ENCODE measurements at places on chromosomes 7 and 10.

GRCh38 chr7:27179503-27180430, 5.3 kb downstream of the HOXA11 start:
- no peak for DNase-seq

GRCh38 chr10:128025951-128026350, 100.3 kb downstream of the MKI67 start:
- no peak for DNase-seq

DNA sequence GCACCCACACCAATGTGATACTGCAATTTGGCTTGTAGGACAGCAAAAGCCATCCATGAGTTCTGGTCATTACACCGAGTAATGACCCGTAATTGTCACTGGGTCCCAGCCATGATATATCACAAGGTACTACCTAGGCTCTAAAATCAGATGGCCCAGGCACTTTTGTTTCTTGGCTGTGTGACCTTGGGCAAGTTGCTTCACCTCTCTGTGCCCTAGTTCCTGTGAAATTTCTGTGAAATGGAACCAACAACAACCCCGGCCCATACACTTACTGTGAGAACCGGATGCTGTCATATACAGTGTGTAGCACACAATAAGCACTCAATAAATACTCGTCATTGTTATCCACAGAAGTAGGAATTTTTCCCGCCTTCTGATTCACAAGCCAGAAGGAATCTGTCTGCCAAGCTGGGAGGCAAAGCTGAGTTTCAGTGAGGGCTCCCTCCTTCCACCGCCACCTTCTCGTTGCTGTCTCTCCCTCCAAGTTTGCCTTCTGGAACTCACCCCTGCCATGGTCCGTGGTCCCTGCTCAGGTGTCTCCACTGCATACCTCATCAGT, 6.4 kb upstream of the CYTH3 start:
- no peak for DNase-seq

DNA sequence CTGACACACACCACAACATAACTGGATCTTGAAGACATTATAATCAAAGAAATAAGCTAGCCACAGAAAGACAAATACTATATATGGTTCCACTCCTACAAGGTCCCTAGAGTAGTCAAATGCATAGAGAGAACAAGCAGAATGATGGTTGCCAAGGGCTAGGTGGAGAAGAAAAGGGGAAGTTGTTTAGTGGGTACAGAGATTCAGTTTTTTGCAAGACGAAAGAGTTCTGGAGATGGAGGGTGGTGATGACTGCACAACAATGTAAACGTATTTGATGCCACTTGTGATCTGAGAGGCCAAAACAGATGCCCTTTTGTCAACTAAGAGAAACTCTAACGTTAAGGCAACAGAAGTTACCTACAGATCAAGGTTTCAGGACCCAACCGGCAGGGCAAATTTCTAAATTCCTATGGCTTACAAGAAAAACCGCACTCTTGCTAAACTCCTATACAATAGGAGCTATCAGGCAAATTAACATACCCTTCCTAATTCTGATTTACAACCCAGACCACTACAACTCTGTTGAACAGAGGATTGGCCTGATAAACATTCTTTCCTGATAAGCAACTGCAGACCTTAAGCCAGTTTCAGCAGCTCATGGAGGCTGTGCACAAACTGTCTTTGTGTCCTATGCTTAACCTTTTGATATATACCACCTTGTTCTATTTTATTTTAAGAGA, 69.0 kb downstream of the FAM107B start:
- DNase-seq = no peak

DNA sequence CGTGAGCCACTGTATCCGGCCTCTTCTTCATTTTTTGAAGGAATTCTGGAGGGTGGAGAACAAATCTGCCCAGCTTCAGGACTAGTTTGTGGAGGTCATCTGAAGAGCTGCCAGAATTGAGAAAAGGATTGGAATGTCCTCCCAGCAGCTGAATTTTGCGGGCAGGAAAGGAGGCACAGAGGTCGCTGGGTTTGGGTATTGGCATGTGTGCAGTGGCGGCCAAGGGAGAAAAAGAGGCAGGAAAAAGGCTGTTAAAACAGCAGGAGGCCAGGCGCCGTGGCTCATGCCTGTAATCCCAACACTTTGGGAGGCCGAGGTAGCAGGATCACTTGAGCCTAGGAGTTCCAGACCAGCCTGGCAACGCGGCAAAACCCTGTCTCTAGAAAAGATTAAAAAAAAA, 80.4 kb downstream of the HIP1 start:
- DNase-seq = no peak

DNA sequence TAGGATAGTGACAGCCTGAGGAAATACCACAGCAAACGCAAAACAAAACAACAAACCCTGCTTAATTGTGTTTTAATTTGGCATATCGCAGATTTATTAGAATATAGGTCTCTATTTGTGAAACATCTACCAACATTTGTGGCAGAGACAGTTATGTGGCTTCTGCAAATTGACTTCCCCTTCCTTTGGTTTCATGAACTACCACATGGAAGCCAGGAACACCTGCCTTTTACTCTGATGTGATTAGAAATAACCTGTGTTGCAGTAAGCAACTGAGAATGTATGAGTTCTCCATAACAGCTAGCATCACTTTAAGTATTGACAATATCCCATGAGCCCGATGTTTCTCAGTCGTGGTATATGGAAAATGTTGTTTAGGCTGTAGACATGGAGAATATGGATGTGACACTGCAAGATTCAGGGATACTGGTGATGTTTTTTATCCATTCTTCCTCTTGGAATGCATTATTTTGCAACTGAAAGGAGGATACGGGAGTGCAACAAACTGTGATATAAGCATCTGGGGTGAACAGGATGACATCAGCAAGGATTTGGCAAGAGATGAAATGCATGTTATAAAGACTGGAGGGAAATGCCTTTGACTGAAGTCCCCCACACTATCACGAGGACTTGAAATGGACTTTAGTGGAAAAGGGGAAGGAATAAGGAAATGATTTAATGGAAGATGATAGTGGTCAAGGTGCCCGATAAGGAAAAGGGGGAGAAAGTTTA, 95.9 kb downstream of the CUBN start:
- DNase-seq = no peak

- no peak for DNase-seq
Observed at GRCh38 chr7:134084488-134085144, 42.5 kb upstream of the LRGUK start.

DNA sequence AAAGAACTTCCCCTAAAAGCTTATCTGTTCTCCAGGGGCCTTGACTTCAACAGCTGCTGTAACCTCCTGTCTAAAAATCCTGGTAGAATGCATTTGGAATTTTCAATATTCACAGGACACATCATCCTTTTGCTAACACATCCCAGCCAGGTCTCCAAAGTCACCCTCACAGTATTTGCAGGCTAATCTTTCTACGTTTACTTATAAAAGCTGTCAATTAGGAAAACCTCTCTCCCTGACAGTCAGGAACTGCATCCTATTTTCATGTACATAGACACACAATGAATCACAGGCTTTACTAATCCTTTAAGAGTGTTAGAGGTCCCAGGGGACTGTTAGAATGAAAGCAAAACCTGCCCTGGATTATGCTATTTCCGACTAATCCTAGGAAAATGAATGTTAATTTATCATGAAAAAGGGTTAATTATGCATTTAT, 102.2 kb downstream of the GFRA1 start:
- DNase-seq = no peak

DNA sequence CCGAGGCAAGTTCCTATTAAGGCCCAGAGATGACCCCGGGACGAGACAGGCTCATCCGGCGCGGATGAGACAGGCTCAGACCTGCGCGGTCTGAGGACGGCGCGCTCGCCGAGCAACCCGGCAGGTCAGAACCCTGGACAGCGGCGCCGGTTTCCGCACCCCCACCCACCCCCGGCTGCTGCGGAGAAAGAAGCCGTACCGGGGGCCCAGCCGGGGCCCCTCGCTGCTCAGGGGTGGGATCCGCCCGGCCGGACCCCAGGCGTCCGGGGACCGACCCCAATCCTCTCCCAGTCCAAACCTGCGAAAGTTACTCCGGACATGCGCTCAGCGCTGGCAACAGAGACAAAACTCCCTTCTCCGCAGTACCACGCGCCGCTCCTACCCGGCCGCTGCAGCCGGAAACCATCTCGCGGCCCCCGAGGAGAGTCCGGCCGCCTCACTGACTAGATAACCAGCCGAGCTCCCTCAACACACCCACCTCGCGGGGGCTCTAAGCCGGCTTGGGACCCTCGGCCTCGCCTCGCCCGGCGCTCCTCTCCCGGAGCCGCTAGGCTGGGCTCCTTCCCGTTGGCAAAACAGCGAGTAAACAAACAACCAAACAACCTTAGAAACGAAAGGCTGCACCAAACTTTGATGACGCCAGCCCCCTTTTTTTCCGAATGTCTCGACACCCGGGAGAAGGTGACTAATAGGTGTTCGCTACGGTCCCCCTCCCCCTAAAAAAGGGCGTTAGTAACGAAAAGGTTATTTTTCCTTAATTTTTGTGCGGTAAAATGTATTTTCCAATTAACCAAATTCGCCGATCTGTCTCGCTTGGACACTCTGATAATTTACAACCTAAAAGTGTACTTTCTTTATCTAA, 2.3 kb upstream of the DRGX start:
- DNase-seq = peak; percentile 19

DNA sequence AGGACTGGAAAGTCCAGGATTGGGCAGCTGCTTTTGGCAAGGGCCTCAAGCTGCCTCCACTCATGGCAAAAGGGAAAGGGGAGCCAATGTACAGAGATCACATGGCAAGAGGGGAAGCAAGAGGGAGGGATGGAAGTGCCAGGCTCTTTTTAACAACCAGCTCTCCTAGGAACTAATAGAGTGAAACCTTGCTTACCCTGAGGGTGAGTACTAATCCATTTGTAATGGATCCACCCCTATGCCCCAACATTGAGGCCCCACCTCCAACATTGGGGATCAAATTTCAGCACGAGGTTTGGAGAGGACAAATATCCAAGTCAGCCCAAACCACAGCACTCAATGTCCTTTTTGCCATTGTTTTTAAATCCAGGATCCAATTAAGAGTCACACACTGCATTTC, 12.5 kb downstream of the HABP2 start:
- no peak for DNase-seq

DNA sequence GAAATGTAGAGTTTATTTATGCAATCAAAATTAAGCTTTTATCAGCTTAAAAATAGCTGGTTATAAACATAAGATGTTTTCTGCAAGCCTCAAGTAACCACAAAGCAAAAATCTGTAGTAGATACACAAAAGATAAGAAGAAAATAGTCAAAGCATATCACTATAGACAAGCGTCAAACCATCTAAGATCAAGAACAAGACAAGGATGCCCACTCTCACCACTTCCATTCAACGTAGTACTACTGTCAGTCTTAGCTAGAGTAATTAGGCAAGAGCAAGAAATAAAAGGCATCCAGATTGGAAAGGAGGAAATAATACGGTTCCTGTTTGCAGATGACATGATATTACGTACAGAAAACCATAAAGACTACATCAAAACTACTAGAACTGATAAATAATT, 17.5 kb upstream of the CYP2E1 start:
- DNase-seq = no peak

GRCh38 chr7:116780521-116780920, 81.9 kb upstream of the CAPZA2 start:
- no peak for DNase-seq

DNA sequence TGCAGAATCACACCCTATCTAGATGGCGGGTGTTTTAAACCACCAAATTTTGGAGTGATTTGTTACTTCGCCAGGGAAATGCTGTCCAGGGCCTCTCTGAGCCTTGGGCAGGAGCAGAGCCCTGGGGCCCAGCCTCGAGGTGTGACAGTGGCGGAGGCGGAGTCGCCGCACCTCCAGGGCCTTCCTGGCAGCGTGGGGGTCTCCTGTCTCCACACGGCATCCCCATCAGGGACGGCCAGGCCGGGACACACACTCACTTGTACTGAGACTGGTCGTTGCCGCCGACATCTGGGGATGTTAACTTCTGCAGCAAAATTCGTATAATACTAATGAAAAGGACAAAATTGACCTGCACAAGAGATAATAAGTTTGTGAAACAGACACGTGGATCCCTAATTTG, 110.7 kb downstream of the VIPR2 start:
- no peak for DNase-seq

DNA sequence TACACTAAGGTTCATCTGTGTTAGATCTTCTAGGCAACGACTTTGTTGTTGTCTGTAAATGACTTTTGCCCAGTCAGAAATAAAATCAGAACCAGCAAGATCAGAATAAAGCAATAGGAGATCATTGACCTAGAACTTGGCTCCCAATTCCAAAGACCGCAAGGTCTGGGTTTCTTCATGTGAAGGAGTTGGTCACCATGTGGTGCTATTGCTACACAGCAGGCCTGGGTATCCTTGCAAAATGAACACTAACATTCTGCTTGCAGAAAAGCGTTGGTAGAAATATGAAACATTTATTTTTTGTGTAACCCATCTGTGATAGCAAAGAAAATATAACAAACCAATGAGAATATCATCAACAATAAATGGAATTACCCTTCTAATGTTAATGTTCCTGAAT, 831.0 kb downstream of the NXPH1 start:
- no peak for DNase-seq

GRCh38 chr7:151249732-151250072, 1.2 kb upstream of the SMARCD3 start:
- no peak for DNase-seq

DNA sequence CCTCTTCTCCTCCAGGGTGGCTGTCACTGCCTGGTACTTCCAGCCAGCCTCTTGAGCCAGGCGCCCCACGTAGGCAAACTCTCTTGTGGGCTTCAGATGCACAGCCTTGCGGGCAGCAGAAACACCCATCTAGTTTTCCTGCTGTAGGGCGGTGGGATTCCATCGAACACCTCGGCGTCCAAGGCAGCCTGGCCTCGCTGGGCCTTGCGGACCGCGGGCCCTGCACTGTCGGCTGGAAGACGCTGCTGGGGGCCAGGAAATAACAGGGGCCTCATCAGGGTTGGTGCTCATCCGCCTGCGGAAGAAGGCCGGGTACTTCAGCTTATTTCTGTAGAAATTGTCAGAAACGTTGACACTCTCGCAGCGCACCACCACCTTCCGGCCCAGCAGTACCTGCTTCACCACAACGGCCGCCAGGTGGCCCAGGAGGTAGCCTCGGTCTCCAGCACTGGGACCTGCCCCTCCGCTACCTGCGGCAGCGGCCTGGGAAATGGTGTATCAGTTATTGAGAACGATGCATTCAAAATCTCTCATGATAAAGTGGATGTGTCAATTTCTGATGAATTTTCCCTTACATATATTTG, 61.1 kb downstream of the WDFY4 start:
- no peak for DNase-seq

GRCh38 chr10:24695452-24695851, 28.2 kb downstream of the ARHGAP21 start:
- DNase-seq = no peak

GRCh38 chr7:129790136-129790535, 162.6 kb downstream of the UBE2H start:
- DNase-seq = no peak

DNA sequence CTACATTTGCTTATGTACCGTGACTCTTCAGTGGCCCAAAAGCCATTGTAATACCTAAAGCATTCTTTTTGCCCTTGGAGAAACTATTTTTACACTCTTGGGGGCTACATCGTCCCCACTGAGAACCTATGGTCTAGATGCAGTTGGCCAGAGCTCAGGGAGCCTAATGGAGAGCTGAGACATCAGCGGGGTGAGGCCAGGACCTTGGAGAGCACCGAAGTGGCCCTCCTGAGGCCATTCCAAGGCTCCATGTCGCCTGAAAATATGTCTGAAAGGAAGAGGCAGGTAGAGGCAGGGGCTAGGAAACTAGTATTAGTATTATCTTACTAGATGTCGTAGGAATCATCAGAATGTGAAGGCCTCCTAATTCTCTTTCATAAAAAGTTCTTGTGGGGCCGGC, 4.9 kb downstream of the PKD2L1 start:
- DNase-seq = no peak
